ENCODE measurements at places on chromosomes 7 and 10. TPM values are rescaled to one million over a fixed set of nuclear protein-coding genes. Genes with fewer than 3 reads are reported as not detected.

- DNase-seq, result no peak
- H3K4me3 ChIP-seq, result no peak overlapping the region
- no peaks in the 10 kb centered on the region for H3K27me3 ChIP-seq
Observed at GRCh38 chr10:119368991-119369869, 161.9 kb downstream of the GRK5 start.

- peaks cover 21% of the 10 kb centered on the region for H3K27me3 ChIP-seq
- peaks cover 23% of the 10 kb centered on the region for H3K4me1 ChIP-seq
- DNase-seq, result no peak
Observed at GRCh38 chr7:5578495-5578894, 154.9 kb upstream of the TNRC18 start.

DNA sequence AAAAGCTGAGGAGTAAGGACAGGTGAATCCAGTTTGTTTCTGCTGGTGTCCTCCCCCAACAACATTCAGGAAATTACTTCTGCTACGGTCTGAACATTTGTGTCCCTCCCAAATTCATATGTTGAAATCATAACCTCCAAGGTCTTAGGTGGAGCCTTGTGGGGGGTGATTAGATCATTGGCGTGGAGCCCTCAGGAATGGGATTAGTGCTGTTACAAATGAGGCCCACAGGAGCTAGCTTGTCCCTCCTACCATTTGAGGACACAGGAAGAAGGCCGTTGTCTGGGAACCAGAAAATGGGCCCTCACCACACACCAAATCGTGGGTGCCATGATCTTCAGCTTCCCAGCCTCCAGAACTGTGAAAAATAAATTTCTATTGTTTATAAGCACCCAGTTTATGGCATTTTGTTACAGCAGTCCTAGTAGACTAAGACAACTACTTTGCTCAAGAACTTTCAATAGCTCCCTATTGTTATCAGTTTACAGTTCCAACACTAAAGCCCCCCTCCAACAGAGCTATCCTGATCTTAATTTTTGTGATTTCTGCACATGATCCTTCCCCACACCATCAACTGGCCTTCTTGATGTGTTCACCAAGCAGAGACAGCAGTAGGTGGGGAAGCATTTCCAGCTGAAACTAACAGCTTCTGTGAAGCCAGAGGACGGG lies 2.1 kb upstream of the LRMDA start:
- H3K36me3 ChIP-seq, result no peaks in the 10 kb centered on the region
- no peak for DNase-seq
- peaks cover 5% of the 10 kb centered on the region for H3K4me1 ChIP-seq
- no peak overlapping the region for H3K27ac ChIP-seq
- H3K27me3 ChIP-seq, result peaks cover 49% of the 10 kb centered on the region
- no peak overlapping the region for H3K4me3 ChIP-seq

The MMD2 gene
- not detected for total RNA-seq

The RBM20 gene
- total RNA-seq, result 0.72 TPM
